ENCODE measurements at places on chromosomes 12 and 14.

DNA sequence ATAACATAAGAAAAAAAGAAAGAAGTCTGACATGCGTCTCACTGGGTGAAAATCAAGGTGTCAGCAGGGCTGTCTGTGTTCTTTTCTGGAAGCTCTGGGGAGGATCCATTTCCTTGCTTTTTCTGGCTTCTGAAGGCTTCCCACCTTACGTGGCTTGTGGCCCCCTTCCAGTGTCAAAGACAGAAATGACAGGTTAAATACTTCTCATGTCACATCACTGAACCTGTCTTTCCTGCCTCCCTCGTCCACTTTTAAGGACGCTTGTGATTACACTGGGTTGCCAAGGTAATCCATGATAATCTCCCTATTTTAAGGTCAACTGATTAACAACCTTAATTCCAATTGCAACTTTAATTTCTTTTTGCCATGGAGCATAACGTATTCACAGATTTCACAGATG, 4.6 kb upstream of the PHC1 start:
- DNase-seq, result no peak

GRCh38 chr12:58139894-58140293, 198.5 kb downstream of the ATP23 start:
- no peak for DNase-seq

DNA sequence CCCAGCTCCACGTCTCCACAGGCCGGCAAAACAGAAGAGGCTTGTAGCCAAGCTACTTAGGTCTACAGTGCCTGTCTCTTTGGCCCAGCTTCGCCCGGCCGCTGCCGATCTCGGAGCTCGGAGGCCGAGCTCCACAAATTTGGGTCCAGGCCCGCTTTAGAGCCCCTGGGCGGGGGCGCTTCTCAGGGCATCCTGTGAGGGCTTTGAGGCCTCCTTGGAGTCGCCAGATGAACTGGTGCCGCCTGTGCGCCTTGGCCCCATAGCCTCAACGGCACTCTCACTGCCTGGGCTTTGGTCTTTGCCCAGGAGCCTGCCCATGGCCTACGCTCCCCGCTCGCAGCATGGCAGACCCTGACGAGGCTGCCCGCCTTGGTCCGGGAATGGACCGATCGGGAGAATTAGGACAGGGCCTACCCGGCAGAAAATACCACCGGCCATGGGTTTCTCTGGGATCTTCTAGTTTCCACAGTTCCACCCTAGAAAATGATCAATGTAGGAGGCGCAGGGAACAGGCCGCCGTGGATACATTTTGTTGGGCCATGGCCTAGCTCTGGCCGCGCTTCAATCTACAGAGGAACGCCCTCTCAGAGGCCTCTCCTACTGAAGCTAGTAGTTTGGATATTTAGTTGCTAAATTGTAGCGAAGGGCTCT, 953 bp upstream of the NKX2-8 start:
- DNase-seq, result no peak

DNA sequence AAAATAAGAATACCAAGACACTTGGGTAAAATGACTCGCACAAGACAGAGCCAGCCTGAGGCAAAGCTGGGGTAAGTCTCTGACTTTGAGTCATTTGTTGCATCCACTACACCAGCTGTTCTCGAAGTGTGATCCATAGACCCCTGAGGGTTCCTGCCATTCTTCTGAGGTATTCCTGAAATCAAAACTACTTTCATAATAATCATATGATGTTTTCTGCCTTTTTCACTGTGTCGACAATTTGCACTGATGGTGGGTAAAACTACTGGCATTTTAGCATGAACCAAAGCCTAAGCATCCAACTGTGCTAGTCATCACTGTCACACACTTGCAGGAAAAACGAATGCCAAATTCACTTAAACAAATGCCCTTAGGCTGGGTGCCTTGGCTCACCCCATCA, 135.5 kb upstream of the FUT8 start:
- peak; percentile 88 for DNase-seq

DNA sequence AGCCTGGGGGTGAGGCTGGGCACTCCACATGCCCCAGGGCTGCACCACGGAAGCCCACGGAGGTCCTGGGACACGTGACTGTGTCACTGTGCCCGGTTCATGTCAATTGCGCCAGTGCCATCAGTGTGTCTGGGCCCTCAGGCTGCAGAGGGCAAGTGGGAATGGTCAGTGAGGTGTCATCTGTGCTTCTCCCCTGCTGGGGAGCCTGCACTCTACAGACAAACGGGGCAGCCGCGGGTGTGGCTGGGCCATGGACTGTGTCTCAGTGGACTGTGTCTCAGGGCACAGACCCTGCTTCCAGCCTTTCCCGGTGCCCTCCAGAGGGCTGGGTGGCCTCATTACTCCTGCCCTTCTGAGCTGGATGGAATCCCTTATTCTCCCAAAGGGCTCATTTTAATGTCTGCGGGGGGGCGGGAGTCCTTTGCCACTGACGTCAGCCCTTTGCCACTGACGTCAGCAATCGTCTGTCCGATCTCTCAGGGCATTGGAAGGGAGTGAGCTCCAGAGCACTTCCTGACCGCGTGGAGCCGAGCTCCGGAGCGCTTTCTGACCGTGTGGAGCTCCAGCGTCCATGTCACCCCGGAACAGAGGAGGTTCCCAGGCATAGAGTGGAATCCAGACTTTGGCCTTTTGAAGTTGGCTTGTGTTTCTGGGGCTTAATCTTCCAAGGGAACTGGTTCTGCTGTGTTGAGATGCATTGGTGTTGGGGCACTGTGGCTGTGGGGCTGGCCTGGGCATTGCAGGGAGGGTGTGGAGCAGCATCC, 72.4 kb downstream of the ADGRD1 start:
- no peak for DNase-seq

DNA sequence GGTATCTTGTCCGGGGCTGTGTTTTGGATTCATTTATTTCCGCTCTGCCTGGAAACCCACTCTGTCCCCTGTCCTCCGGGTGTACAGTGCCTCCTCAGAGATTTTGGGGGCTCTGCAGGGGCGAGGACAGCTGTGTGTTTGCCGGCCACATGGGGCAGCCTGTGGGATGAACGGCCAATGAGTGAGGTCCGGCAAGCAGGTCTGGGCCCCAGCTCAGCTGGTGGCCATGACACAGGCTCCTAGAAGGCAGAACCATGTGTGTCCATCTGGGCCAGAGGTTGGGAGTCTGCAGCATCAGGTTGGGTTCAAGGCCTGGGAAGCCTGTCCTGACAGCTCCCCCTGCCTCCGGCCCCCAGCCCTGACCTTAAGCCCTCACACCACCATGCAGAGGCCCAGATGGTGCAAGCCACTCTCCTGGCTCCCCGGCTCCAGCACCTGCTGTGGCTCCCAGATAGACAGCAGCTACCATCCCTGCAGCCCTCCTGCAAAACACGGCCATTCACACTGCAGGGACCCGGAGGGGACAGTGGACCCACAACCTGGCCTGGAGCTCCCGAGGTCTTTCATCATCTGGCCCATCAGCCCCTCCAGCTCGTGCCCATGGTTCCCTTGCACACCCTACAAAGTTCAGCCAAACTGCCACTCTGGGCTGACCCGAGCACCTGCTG, 220.1 kb upstream of the C14orf180 start:
- DNase-seq, result no peak

GRCh38 chr14:101217080-101217463, 313.6 kb upstream of the RTL1 start:
- no peak for DNase-seq

DNA sequence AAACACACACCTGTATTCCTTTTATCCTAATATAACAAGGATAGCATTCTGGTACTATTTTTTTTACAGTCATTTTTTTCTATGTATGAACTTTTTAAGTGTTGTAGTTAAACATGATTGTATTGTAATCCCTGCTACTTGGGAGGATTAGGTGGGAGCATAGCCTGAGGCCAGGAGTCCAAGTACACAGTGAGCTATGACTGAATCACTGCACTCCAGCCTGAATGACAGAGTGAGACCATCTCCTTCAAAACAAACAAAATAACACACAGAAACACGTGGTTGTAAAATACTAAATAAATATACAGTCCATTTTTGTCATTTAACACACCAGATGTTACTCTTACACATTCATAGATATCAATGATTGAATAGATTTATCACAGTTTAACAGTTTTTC, 56.9 kb downstream of the MAP4K5 start:
- DNase-seq, result peak; percentile 8

GRCh38 chr12:96238336-96239047, 44.3 kb downstream of the ELK3 start:
- DNase-seq, result no peak

DNA sequence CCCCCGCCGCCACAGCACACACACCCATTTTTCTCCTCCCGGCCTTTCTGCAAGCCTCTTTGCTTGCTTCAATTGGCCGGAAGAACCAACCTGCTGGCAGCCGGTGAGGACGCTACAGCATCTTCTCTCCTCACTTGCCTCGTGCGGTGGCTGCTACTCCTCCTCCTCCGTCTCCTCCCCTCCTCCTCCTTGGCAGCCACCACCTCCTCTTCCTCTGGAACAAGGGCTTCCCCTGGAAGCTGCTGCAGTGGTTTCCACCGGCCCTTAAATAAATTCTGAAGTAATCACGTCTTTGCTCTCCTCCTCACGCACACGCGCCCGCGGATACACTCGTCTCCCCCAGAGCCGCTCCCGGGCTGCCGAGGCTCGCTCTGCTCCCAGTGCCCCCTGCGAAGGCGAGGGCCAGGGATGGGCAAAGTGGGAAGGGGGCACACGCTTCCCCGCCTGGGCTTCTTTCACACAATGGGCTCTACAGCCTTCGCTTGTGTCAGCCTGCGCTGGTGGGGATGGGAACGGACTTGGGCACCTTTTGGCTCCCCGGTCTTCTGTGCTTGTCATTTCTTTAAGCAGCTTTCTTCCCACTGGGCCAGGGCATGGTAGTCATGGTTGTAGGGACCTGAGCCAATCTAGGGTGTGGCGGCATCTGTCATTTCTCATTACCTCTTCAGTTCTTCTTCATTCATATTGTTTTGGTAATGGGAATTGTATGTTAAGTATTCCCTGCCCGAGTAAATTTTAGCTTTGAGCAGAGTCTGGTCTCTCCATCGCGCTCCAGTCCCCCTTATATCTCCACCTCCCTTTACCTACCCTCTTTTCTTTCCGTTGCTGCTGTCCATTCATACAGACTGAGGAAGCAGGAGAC, at the start of gene PPFIA2:
Gene PPFIA2, minus strand, starts transcription at position 161 of the 862 bp plus-strand sequence.
- no peak for DNase-seq

DNA sequence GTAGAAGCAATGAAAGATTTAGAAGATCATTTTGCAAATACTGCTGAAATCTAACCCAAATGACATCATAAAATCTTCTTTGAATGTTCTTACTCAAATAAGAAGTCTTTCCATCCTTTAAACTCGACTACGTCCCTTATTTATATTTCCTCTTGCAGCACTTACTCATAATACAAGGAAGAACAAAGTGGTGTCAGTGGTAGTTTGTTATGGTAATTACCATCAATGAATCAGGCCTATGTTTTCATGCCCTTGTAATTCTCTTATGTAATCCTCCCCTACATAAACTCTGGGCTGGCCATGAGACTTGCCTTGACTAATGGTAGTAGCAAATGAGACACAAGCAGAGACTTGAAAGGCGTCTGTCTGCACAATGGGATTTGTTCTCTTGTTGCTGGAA, 17.0 kb downstream of the EEA1 start:
- DNase-seq, result no peak

DNA sequence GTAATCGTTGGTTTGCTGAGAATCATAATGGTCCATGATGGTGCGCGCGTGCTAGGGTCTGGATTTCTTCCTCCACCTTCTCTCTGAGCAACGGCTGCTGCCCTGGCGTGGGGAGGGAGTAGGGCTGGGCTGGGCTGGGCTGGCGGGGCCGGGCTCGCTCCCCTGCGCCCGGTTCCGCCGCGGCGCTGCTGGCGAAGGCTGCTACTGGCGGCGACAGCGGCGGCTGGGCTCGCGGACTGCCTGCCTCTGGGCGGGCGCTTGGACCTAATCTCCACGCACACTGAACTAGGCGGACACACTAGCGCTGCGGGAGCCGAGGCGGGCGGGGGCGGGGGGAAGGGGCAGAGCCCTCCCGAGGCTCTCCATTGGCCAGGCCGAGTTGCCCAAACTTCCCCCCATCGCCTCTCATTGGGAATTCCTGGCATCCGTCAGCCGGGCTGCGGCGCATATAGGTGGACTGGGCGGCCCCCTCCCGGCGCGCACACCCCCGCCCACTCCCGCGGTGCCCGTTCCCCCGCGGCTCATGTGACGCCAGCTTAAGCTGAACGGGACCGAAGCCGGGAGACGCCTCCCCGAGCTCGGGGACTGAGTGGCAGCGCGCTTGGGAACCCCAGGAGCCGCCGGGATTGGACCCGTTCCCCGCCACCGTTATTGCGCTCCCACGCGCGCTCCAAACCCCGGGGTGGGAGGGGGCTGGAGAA, at the start of gene ACTN1:
Gene ACTN1, minus strand, starts transcription at position 282 of the 701 bp plus-strand sequence. Its CDS starts 246 bp downstream, at position 36.
- DNase-seq, result peak; percentile 100

GRCh38 chr12:120142231-120142877, 25.8 kb upstream of the RAB35 start:
- no peak for DNase-seq

GRCh38 chr12:42588524-42589464, 752 bp downstream of the PRICKLE1 start:
- no peak for DNase-seq

GRCh38 chr12:20585913-20586312, 109.2 kb upstream of the SLCO1C1 start:
- DNase-seq, result no peak

GRCh38 chr12:131894981-131895639, 688 bp downstream of the ULK1 start:
- DNase-seq, result no peak

DNA sequence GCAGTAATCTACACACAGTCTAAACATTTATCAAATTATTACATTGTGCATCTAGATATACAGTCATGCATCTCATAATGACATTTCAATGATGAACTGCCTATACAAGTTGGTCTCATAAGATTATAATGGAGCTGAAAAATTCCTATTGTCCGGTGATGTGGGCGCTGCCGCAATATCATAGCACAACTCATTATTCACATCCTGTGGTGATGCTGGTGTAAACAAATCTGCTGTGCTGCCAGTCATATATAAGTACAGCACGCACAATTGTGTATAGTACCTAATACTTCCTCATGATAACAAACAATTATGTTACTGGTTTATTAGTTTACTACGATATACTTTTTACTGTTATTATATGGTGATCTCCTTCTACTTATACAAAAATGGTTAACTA, 768.8 kb upstream of the NOVA1 start:
- DNase-seq, result peak; percentile 12

- no peak for DNase-seq
Measured at GRCh38 chr14:81314443-81315175, 85.5 kb downstream of the STON2 start.

DNA sequence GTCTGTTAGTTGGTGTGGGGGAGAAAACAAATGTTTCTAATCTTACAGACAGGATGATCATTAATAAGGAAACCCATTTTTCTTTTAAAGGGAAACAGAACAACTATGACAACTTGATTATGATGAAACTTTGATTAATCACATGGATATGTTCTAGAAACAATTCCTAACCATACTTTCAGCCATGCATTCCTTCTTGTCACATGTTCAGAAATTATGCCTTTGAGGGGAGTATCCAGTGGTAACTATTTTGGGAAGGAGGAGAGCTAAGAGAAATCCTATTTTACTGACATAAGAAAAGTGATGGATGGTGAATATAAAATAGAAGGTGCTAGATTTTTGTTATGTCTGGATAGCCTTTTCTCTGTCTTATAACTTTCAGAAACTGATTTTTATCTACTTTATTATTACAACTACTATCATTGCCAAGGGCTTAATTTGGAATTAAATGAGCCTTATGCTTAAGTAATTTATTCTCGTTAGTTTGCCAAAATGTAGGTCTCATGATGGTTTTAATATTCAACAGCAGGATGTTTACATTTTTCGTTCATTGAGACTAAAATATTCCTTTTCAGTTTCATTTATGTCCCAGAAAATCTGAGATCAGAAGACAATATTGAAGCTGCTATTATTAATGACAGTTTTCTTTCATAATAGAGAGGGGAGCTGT, 200.1 kb downstream of the TMTC2 start:
- no peak for DNase-seq
